Adrenal gland (tissue), 19 donors: ENCODE measurements at places on chromosomes 11 and 22. TPM values are rescaled to one million over a fixed set of nuclear protein-coding genes. Genes with fewer than 3 reads are reported as not detected.

FUT4 gene
- total RNA-seq = 4.8 TPM

SLC15A3 gene
- total RNA-seq = 27.9 TPM

MUC2 gene
- total RNA-seq = 0.31 TPM

DNA sequence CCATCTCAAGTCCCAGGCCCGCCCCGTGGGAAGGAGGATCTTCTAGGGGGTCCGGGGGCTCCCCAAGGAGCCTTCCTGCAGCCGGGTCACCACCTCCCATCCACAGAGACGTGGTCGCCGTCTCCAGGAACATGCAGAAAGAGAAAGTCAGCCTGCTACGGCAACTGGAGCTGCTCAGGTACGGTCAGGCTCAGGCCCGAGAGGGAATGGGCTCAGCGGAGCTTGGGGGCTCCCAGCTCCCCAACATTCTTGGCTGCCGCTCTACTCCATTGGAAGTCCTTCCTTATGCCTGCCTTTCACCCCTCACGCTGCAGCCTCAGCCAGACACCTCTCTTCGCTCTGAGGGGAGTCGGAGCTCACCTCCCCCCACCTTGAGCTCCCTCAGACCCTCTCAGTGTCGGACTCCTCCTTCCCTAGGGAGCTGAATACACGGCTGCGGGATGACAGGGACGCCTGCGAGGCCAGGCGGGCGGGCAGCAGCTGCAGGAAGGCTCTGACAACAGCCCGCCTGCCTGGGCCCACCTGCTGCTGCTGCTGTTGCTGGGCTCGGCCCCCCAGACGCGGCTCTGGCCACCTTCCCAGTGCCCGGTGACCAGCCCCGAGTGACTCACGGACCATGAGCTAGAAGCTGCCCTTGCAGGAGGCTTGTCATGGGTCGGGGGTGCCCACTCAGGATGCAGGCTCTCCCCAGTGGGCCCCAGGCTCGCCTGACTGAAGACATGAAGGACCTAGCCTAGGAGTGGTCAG lies 1.5 kb upstream of the CD151 start:
- peak; percentile 82 for DNase-seq
- peaks cover 4% of the 10 kb centered on the region for H3K36me3 ChIP-seq
- H3K27me3 ChIP-seq = no peaks in the 10 kb centered on the region
- H3K27ac ChIP-seq = peak overlapping the region; percentile 87

- H3K27me3 ChIP-seq = no peaks in the 10 kb centered on the region
- no peak for DNase-seq
- H3K36me3 ChIP-seq = no peaks in the 10 kb centered on the region
Observed at GRCh38 chr22:29511126-29511862, 31.3 kb downstream of the NEFH start.

GRCh38 chr22:38733329-38733723 lies 22.5 kb downstream of the SUN2 start:
- no peak for DNase-seq
- H3K27me3 ChIP-seq = no peaks in the 10 kb centered on the region
- peaks cover 72% of the 10 kb centered on the region for H3K36me3 ChIP-seq
- peaks cover 18% of the 10 kb centered on the region for H3K4me1 ChIP-seq
- no peak overlapping the region for H3K4me3 ChIP-seq

DNA sequence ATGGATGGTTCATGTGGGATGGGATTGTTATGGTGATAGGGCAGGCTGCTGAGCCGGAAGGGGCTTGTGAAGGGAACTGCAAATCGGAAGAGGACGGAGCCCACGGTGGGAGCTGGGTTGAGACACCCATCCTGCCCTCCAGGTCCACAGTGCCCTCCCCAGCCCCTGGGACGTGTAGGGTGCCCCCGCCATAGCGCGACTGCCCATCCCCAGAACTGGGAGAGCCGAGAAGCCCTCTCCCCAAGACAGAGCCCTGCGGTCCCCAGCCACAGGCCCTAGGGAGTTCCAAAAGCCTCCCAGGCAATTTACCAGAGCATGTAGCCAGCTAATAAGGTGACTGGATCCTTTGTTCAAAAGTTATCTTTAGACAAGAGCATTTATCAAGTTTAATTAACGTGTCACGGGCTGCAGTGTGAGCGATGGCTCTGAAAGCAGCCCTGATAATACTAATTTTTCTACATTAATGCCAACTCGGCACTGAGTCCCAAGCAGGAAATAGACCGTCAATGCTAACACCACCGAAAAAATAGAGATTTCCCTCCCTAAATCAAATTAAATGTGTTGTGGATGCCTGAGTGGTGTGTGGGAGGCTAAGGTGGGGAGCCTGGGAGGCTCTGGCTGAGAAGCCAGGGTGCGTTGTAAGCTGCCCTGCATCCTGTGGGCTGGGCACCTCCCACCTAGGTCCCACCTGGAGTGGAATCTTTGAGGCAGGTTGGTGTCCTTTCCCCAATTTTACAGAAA lies 76.8 kb upstream of the RTL6 start:
- no peak overlapping the region for H3K4me3 ChIP-seq
- no peak overlapping the region for H3K27ac ChIP-seq
- DNase-seq = no peak

GRCh38 chr11:57299150-57299737 lies 25.5 kb downstream of the TNKS1BP1 start:
- peaks cover 4% of the 10 kb centered on the region for H3K4me1 ChIP-seq
- no peak overlapping the region for H3K27ac ChIP-seq
- no peak overlapping the region for H3K4me3 ChIP-seq
- H3K36me3 ChIP-seq = no peaks in the 10 kb centered on the region
- no peak for DNase-seq
- H3K27me3 ChIP-seq = no peaks in the 10 kb centered on the region

DNA sequence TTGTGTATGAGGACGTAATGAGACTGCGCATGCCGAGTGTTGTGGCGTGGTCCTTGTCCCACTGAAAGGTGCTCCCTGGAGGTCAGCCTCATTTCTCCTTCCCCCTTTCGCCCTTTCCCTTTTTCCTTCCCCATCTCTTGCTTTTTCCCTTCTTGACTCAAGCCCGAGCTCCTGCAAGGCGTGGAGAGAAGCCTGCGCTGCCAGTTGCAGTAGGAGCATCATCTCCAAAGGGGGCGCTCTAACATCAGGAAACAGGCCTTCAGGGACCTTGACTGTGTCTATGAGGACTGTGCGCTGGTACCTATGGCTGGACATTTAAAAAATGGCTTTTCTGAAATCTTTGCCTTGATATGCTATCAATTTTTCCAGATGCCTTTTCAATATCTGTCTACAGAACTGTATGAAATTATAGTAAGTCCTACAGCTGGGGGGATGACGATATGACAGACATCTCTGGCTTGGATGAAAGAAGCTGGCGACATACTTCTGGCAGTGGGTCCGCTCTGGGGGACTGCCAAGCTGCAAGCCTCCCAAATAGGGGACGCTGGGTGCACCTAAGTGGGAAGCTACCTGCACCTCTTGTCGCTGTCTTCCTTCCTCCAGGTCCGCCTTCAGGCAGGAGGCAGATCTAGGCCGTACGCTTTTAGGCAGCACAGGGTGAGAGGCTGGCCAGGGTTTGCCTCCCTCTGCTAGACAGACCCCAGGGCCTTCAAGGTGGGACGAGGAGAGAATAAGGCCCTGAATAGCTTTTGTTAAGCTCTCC lies 96.5 kb downstream of the NXPE2 start:
- peak; percentile 29 for DNase-seq
- H3K27me3 ChIP-seq = peaks cover 4% of the 10 kb centered on the region
- no peaks in the 10 kb centered on the region for H3K36me3 ChIP-seq
- H3K27ac ChIP-seq = no peak overlapping the region

DNA sequence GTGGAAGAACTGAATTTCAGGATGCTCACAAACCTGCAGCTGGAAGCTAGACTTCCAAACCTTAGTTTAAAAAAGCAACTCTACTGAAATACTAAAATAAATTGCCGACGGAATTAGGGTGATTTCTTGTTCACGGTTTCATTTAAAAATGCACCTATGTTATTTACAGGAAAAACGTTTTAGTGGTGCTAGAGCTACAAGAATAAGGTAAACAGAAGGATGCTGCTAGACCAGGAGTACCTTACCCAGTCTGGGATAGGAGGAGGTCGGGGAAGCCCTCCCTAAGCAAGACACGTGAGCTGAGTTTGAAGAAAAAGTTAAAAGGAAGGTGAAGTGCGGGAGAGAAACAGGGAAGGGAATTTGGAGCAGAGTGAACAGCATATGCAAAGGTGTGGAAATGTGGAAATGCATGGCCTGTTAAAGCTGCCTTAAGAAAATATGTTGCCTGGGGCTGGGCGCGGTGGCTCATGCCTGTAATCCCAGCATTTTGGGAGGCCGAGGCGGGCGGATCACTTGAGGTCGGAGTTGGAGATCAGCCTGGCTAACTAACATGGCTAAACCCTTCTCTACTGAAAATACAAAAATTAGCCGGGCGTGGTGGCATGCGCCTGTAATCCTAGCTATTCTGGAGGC lies 1.4 kb upstream of the FTH1 start:
- peaks cover 24% of the 10 kb centered on the region for H3K36me3 ChIP-seq
- no peaks in the 10 kb centered on the region for H3K27me3 ChIP-seq
- H3K4me1 ChIP-seq = peaks cover 54% of the 10 kb centered on the region
- H3K4me3 ChIP-seq = no peak overlapping the region
- DNase-seq = peak; percentile 26
